ENCODE measurements at places on chromosomes 13 and 19.
A peak's percentile ranks its signal among the peaks of the same experiment; 100 is the strongest.

GRCh38 chr13:30966101-30966500 lies 33.6 kb downstream of the TEX26 start:
- no peak for DNase-seq

- no peak for DNase-seq
Measured at GRCh38 chr13:43295825-43296564, 272.6 kb downstream of the DNAJC15 start.

DNA sequence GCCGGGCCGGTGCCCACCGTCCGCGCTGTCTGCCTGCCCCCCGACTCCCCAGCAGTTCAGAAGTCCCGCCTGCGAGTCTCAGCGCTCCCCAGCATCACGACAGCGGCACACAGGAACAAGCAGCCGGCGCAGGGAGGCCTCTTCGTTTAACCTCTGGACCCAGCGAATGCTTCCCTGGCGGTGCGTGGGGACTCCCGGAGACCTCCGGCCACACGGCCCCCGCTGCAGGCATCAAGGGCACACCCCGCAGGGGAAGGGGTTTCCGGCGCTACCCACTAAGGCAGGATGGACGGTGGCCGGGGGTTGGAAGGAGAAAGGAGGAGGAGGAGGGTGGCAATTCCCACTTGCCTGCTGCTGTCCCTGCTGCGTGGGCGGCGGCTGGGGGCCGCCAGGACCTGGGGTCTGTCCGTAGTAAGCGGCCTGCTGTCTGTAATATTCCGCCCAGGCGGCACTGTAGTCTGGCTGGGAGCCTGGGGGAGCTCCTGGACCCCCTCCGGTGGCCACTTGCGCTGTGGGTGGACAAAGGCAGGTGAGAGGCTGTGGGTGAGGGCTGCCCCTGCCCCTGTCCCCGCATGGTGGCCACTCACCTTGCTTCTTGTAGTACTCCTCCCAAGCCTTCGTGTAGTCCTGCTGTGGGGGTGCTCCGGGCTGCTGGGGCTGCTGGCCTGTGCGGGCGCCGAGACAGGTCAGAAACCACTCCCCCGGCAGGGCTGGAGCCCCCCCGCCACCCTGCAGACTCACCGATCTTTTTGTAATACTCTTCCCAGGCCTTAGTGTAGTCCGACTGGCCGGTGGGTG lies 9.6 kb downstream of the KHSRP start:
- no peak for DNase-seq

GRCh38 chr19:38021352-38021751 lies 114.3 kb downstream of the SIPA1L3 start:
- no peak for DNase-seq

GRCh38 chr13:93996481-93996880 lies 483.0 kb downstream of the DCT start:
- DNase-seq = no peak

DNA sequence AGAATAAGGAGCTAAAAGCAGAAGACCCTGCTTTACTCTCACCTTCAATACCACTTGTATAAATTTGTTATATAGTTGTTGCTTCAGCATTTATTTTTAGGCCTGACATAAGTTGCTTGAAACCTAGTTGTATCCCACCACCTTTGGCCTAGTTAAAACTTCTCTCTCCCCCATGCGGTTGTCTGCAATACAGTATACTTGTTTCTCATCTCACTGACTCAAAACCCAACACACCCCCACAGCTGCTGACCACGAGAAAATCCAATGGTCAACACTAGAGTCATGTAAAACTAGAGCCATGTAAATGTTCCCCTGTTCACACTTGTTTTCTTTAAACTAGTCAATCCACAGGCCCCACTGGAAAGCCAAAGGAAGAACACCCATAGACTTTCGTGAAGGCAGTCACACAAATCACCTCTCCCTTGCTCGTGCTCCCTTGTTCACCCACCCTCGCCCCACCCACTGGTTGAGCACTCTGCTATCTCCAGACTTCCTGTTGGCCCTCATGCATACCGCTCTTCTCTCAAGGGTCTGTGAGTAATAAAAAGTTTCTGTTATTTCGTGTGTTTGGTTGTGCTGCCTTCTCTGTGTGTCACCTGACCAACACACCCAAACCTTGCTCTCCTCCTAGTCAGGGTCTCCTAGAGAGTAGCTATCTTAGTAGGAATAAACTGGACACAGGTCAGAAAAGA lies 12.9 kb upstream of the CCDC169 start:
- DNase-seq = no peak

GRCh38 chr13:47087841-47088240 lies 191.0 kb upstream of the HTR2A start:
- no peak for DNase-seq

DNA sequence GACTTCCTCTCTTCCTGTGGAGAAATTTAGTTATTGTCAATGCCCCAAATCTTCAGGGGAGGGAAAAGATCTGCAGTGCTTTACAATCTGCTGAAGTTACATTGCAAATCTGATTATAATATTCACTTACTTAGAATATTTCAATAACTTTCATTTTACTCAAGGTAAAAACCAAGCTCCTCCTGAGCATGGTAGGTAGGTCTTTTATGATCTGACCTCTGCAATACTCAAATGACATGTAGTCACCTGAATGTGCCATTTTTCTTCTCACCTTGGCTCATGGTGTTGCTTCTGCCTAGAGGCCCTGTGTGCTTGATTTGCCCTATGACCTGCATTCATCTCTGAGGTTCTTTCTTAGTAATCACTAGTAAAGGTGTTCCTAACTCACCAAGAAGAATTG lies 331.4 kb downstream of the HS6ST3 start:
- no peak for DNase-seq

GRCh38 chr19:34336781-34337271 lies 28.2 kb upstream of the GPI start:
- DNase-seq = peak; percentile 48

DNA sequence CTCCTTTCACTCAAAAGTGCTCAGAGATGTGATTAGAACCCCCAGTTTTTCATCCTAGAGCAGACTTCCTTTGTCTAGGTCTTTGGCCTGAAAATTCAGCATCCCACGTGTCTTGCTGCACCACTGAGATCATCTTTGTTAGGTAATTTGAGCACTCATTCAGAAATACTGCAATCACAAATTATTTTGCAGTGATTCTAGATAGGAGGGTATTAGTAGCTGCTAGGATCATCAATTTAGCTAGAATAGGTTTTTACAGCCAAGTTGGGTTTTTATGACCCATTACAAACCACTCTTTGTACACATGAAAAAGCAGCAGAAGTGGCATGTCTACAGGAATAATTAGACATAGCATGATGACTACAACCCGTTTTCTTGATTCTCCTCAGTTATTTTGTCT lies 219.6 kb downstream of the GPC6 start:
- no peak for DNase-seq

GRCh38 chr19:57537953-57538547 lies 10.9 kb downstream of the ZNF549 start:
- no peak for DNase-seq

DNA sequence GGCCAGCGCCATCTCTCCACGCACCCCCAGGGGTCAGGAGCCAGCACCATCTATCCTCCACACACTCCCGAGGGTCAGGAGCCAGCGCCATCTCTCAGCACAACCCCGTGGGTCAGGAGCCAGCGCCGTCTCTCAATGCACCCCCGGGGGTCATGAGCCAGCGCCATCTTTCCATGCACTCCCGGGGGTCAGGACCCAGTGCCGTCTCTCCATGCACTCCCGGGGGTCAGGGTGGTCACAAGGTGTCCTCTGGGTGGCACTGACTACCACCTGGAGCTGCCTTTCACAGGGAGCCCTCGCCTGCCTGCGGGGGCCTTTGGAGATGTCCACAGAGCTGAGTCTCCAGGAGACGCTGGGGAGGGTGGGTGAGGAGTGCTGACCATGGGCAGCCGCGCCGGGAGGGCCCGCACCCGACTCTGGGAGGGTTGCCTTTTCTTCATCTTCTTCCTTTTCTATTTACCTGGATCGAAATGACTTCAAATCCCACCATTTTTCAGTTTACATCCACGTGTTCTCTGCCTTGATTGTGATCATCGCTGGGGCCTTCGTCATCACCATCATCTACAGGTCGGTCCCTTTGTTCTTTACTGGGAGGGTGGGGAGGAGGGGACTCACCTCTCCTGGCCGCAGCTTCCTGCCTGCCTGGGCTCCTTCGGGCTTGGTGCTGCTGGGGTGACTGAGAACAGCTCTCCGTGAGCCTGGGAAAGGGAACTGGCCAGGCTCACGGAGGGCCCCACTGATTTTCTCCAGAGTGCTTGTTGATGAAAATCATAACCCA lies 19.1 kb downstream of the TEX29 start:
- DNase-seq = no peak

DNA sequence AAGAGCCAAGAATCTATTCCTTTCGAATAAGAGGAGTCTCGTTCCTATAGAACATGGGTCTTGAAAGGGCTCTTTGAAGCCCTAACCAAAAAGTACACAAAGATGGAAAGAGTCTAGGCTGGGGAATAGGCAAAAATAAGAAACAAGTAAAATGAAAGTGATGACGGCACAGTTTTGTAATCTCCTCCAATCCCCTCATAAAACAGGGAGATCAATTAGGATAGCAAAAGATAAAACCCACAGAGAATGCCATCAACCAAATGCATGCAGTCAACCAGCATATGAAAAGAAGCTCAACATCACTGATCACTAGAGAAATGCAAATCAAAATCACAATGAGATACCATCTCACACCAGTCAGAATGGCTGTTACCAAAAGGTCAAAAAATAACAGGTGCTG lies 122.4 kb upstream of the LSM14A start:
- DNase-seq = no peak

GRCh38 chr13:38204556-38204955 lies 145.1 kb upstream of the UFM1 start:
- DNase-seq = no peak

DNA sequence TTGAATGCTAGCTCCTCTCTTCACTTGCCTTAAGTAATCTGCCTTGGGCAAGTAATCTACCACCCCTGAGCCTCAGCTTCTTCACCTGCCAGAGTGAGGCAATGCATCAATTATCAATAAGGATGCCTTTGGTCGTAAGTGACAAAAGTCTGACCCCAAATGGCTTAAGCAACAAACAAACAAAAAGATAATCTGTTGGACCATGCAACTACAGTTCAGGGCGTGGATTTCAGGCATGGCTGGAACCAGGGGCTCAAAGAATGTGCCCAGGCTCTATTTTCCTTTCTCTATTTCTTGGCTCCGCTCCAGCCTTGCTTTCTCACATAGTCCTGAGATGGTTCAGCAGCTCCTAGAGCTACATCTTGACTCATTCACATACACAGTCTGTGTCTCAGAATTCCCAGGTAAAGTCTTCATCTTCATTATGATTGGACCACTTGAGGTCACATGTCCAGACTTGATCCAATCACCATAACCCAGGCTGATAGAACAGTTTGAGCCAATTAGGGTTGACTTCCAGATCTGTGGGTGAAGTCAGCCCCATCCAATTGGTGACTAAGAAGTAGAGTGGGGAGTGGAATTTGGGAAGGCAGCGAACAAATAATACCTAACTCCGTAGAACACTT lies 29.6 kb downstream of the ACSBG2 start:
- DNase-seq = no peak

DNA sequence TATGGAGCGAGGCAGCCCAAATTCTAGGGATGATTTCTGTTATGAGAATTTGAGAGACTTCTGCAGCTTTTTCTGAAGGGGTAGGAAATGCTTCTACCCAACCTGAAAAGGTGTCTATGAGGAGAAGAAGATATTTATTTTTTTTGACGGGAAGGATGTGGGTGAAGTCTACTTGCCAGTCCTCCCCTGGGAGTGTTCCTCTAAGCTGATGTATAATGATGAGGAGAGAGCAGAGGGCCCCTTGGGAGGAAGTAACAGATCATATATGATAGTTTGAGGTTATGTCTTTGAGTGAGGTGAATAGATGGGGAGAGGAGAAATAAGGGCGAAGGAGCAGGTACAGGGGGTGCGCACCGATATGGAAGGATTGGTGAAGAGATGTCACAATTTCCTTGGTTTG lies 910.6 kb upstream of the SLITRK5 start:
- no peak for DNase-seq

DNA sequence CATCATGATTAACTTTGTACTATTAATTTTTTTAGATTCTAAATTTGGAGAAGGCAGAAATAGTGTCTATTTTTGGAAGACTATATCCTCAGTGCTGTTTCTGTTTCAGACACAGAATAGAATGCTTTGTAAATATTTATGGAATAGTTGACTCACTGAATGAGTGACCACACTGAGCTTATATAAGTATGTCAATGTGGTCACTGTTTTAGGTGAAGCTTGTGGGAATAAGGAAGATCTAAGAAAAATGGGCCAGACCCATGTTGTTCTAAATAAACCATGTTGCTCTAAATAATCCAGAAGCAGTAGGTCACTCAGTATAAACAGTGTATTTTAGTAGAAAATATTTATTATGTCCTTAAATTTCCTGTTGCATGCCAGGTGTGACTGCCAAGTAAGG lies 45.5 kb upstream of the DACH1 start:
- DNase-seq = no peak

DNA sequence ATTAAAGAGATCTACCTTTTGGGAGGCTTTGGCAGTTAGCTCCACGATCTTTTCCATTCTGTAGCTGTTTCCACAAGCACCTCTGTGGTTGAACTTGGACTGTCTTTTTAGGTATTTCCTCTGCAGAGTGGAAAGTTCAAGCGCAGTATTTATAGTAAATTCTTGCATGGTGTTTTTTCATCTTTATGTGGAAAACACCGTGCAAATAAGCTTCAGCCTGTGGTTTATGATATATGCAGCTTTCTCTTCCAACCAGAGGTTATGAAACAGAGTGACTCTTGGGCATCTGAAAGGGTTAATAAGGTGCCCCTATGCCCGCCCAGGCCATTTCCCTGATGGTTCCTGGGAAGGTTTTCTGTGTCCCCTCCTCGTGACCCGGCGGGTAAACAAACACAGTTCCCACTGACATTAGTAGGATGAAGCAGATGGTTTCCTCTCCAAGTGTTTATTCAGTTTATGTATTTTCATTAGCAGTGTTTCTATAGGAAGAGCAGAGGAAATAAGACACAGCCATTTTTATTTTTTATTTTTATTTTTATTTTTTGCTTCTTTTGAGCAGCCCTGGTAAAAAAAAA lies 39.7 kb upstream of the RNF113B start:
- no peak for DNase-seq

- DNase-seq = no peak
Measured at GRCh38 chr13:113035213-113035800, 66.3 kb downstream of the MCF2L start.

GRCh38 chr13:71830736-71831135 lies 36.3 kb downstream of the DACH1 start:
- DNase-seq = no peak

DNA sequence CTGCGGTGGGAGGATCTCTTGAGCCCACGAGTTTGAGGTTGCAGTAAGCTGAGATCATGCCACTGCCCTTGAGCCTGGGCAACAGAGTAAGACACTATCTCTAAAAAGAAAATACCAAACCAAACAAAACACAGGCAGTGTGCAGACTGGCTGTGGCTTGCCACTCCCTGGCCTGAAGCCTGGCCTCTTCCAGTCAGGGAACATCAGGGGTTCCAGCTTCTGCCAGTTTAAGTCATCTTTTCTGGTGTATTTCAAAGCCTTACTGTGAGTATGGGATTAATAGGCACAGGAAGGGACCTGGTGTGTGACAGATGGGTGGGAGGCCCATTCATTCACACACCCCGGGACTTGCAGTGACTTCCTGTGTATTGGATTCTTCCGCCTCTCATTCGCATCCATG lies 27.0 kb upstream of the F2RL3 start:
- DNase-seq = no peak
